Activated CD4-positive, alpha-beta T cell treated with anti-CD3 and anti-CD28 coated beads for 24 hours (primary cell): ENCODE measurements at places on chromosomes 6 and 20.

DNA sequence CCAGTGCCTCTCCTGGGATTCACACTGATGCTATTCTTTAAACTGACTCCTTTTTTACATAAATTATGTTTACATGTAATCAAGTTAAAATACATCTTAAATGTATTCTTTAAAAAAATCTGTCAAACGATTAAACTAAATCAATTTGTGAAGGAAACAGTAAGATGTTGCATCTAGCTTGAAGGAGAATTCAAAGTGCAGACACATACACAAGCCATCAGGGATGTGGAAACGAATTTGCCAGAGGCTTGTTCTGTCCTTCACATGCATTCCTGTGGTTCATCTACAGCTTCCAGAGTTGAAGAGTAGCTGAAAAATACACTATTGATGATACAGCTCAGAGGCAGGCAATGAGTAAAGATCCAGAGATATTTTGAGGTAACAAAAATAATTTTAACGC lies 7.3 kb upstream of the BPIFB3 start:
- DNase-seq: no peak

DNA sequence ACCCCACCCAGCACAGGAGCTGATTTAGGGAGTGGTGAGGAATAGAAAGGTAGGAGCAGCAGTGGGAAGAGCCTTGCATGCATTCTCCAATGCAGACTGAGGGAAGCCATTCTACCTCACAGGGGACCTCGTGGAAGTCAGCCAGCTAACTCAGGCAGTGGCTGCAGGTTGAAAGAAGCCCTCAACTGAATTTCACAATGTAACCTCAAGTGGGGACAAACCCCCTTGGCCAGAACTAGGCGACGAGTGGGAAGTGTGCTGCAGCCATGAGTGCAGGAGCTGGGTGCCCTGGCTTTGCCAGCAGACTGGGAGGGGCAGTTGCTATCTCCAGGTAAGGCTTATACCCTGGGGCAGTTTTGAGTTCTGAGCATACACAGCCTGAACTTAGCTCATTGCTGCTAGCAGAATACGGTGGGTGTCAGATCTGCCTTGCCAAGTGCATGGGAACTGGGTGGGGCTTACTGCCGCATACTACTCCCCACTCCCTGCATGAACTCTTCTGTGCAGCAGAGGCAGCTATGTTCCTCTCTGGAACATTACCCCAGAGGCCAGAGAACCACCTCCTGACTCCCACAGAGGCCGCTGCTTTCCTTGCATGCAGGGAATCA lies 126.5 kb downstream of the CDK19 start:
- no peak for DNase-seq

DNA sequence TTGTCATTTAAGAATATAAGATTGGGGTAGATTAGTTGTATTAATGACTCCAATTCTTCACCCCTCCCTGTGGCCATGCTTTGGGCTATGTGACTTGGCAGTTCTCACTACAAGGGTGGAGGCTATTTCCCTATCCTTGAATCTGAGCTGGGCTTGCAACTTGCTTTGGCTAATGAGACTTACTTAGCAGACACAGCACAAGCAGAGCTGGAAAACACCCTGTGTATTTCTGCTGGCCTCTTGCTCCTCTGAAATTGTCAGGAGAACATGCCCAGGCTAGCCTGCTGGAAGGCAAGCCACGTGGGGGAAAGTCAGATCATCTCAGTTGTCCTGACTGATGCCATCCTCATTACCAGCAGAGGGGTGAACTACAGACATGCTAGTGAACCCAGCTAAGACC lies 126.5 kb upstream of the HDGFL1 start:
- no peak for DNase-seq

DNA sequence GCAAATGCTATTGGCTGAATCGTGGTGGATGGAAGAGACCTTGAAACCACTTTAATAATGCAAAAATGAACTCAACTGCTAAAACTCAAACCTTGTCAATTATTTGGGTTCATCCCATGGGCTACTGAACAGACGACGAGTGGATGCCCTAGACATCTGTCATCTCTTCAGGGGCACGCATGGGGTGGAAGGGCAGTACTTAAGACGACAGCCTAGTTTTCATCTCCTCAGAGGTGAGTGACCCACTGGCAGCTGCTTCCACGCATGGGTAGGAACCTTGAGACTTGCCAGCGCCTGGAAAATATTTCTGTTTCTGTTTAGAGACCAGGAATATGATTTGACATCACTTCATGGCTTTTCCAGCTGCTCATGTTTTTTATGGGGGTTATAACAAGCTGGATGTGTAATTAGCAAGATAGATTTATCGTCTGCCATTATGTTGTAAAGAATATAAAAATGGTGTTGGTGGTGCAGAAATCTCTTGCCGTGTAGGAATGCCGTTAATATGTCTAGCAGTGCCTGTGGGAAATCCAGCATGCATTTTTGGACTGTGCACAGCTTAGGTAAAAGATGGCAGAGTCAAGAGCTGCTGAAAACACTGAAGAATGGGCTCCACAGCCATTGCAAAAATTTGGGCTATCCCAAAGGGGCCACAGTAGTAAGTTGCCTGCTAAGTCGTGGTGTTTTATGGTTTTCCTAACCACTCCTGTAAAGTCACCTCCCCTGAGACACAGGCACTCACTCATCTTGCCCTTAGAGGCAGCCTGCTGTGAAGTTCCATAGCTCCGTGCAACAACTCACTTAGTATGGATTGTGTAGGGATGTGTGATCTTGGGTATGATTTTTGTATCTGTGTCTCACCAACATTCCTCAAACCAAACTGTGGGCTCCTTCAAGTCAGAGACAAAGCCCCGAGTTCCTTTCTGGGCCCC lies 203.3 kb downstream of the EYA2 start:
- no peak for DNase-seq

- no peak for DNase-seq
These were observed 4.6 kb downstream of the SYTL3 start for GRCh38 chr6:158654498-158654897.

GRCh38 chr20:22159276-22159675 lies 425.1 kb downstream of the FOXA2 start:
- no peak for DNase-seq

- DNase-seq: peak; percentile 48
These were observed 3.1 kb downstream of the MMP9 start for GRCh38 chr20:46011631-46012482.

DNA sequence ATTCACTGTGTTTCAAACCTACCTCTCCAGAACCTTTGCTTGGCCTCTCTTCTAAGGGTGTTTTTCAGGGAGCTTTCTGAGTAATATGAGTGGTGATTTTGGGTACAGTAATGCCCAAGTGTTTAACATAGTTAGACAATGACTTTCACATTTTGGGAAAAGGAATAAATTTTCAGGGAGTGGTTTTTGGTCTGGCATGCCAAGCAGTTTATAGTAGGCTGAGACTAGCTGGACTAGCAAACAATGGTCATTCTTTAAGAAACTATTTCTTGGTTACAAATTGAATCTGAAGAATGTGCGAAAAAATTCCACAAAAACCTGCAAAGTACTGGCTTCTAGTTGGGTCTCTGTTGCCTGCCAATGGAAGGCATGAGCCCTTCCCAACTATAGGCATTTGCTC lies 15.4 kb downstream of the FNDC1 start:
- no peak for DNase-seq

GRCh38 chr6:125357515-125358256 lies 55.9 kb upstream of the HDDC2 start:
- no peak for DNase-seq
